ENCODE measurements at places on chromosomes 6 and 20.

DNA sequence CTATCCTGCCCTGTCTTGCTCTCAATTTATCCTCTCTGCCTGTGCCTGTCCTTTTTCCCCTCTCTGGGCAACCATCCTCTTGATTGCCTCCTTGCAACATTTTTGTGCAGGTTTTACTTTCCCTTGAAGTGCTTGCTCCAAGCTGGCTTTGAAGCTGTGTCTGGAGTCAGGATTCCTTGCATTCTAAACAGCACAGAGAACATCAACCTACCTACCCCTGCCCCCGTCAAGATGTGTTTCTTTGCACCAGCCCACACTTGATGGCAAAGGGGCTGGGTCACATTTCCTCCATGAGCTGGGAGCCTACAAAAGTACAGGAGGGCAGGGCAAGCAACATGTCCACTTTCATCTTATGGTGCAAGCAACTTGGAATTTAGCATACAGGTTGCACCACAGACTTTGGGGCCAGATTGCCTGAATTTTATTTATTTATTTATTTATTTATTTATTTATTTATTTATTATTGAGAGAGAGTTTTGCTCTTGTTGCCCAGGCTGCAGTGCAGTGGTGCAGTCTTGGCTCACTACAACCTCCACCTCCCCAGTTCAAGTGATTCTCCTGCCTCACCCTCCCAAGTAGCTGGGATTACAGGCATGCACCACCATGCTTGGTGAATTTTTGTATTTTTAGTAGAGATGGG is 206.3 kb downstream of the COL19A1 start:
- DNase-seq = no peak

- no peak for DNase-seq
Observed at GRCh38 chr20:5691918-5692618, 58.1 kb upstream of the SHLD1 start.

GRCh38 chr20:32635764-32636163 is 38.0 kb downstream of the C20orf203 start:
- DNase-seq = no peak

GRCh38 chr6:42022755-42023384 is 27.5 kb upstream of the TAF8 start:
- no peak for DNase-seq

- DNase-seq = no peak
Observed at GRCh38 chr20:600736-601135, 9.4 kb downstream of the TCF15 start.

DNA sequence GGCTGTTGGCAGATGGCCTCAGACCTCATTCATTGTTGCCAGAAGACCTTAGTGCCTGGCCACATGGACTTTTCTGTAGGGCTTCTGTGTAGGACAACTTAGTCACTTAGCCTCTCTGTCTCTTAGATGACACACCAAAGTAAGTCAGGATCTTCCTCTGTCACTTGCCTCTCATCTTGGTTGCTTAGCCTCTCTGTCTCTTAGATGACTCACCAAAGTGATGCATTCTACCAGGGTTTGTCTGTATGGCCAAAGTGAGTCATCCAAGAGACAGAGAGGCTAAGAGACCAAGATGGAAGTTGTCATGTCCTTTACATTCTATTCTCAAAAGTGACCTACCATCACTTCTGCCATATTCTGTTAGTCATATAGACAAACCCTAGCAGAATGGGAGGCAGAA is 255.9 kb upstream of the DEFB112 start:
- no peak for DNase-seq

GRCh38 chr6:158694913-158695312 is 45.1 kb downstream of the SYTL3 start:
- DNase-seq = no peak

- DNase-seq = no peak
Observed at GRCh38 chr6:94751641-94752329, 825.5 kb upstream of the MANEA start.

DNA sequence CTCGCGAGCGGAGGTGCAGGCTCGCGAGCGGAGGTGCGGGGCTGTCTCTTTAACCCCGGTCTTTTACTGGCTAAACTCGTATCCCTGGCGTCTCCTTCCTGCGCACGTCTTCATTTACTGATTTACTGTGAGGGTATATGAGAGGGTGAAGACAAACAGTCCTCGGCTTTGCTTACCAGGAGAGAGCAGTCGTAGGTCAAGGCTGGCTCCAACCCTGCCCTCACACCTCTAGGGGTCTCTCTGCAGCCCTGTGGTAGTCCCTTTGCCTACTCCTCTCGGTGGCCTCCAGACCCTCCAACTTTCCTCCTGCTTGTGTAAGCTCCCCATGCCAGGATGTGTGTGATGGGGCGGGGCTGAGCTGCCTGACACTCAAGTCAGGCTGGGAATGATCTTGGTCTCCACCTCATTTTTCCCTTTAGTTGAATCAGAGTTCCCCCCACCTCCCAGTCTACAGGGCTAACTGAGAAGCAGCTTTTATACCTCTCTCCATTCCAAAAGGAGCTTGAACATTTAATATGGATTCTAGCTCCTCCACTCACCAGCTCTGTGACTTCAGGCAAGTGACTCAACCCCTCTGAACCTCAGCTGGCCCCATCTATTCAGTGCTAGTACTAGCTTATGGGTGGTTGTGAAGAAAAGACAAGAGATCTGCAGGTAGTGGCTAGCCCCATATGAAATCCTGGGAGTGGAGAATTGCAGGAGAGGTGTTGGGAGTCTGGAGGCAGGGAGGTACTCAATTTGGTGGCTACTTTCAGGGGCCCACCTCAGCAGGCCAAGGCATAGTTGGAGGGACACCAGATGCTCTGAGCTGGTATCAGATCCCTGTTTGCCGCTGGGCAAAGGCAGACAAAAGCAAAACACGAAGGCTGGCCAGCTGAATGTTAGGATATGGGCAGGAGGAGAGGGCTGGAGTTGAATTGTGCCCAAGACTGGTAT is 902 bp downstream of the SLC29A1 start:
- DNase-seq = no peak

- DNase-seq = no peak
Observed at GRCh38 chr6:81166770-81167169, 585.7 kb downstream of the TENT5A start.

GRCh38 chr6:39812496-39812852 is 20.3 kb downstream of the DAAM2 start:
- no peak for DNase-seq

- no peak for DNase-seq
Observed at GRCh38 chr20:1087311-1087905, 31.0 kb upstream of the PSMF1 start.

Measured in cortex of kidney (tissue), 1 donor.